Stimulated activated CD4-positive, alpha-beta T cell treated with anti-CD3 and anti-CD28 coated beads, TNF-alpha, amount 100 ng/mL, for 1 hour (primary cell): ENCODE measurements at places on chromosomes 5 and 9.

GRCh38 chr5:123809594-123810221, 297.7 kb downstream of the CSNK1G3 start:
- no peak for DNase-seq

DNA sequence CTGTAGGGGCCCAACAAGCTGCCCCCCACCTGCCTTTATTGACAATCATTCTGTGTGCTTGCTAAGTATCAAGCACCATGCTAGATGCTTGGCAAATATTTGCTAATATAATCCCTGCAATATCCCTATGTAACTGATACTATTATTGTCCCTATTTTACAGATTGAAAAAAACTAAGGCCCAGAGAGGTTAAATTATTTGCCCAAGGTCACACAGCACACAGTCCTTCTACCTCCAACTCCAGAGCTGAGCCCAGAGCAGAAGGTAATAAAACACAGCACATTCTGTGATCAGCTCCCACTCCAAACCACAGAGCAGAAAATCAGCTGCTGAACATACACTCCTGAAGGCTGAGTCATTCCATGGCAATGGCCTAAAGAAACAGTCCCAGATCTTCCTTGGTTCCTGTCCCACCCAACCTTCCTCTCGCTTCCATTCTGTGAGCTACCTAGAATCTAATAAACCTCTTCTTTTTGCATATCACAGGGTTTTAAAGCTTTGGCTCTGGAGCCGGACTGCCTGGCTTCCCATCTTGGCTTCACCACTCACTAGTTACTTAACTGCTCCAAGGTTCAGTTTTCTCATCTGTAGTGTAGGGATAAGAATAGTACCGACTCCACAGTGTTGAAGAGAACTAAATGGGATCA, 66.7 kb upstream of the ADRA1B start:
- no peak for DNase-seq

GRCh38 chr9:133904346-133905090, 87.6 kb downstream of the VAV2 start:
- DNase-seq: no peak

DNA sequence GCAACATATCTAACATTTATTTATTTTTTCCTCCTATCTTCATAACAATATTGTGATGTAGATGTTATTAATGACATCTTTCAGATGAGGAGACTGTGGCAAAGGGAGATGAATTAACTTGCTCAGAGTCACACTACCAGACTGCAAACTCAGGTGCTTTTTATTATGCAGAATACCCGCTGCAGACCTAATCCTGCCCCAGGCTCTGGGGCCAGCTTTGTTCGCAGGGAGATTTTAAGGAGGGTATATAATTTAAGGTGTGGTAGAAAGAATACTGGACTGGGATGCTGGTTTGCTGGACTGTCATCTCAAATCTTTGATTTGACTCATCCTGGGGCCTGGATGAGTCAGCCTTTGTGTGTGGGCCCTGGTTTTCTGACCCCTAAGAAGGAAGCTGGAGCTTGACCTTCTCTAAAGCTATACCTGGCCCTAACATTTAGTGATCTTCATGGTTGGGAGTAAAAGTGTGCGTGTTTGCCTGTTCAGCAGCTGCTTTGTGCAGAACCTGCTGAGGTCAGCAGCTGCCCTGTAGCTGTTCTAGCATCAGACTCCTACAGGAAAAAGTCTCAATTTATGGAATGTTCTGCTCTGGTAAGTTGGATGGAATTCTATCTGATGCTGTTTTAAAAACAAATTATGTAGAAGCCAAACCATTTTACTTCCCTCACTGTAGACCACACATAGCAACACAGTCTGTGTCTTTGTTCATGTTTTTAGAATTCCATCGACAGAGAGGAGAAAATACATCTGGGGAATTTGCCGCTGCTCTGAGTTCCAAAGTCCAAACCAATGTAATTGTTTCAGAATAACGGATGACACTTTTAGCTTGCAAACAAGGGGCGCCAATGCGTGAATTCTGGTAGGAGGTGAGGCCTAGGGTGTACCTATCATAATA, 4.5 kb downstream of the SLC36A1 start:
- no peak for DNase-seq

GRCh38 chr5:179753971-179754370, 21.3 kb downstream of the MAML1 start:
- no peak for DNase-seq

- DNase-seq: no peak
Observed at GRCh38 chr5:143309661-143310431, 93.6 kb downstream of the NR3C1 start.

DNA sequence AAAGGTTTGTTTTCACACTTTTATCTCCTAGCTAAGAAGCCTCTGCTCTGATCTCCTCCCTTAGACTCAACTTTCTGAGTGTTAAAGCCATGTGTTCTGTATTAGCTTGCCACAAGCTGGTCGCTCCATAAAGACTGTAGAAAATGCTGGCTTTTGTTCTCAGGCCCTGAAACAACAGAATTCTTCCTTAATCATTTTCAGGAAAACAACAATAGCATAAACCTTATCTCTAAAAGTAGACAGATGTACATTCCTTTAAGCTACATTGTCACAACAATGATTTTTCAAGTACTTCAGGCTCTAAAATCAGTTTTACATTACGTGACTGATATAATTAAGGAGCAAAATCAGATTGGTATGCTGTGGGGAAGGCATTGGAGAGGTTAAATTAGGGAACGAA, 41.9 kb downstream of the VCAN start:
- no peak for DNase-seq

DNA sequence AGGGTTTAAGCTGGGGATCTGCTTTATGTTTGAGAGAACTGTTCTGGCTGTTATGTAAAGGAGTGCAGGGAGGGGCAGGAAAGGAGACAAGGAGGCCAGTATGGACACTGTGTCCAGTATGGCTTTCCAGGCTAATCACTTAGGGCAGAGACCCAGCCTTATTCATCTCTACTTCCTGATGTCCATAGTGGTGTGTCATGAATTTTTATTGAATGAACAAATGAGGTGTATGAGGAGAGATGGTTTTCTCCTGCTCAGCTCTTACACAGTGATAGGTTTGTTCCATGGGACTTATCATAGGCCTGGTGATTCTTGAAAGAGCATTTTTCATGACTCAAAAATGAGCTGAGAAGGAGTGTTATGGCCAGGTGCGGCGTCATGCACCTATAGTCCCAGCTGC, 20.5 kb upstream of the FGFR4 start:
- no peak for DNase-seq

GRCh38 chr5:32534041-32534440, 51.3 kb upstream of the SUB1 start:
- DNase-seq: no peak
